ENCODE measurements at places on chromosomes 6 and 20. TPM values are rescaled to one million over a fixed set of nuclear protein-coding genes. Genes with fewer than 3 reads are reported as not detected.

GRCh38 chr20:58668901-58669286 lies 17.8 kb downstream of the STX16 start:
- DNase-seq: no peak

LST1 gene
- total RNA-seq: not detected

GRCh38 chr6:120157873-120158272 lies 808.3 kb upstream of the MAN1A1 start:
- DNase-seq: no peak

TOP1 gene
- total RNA-seq: 28.5 TPM

DNA sequence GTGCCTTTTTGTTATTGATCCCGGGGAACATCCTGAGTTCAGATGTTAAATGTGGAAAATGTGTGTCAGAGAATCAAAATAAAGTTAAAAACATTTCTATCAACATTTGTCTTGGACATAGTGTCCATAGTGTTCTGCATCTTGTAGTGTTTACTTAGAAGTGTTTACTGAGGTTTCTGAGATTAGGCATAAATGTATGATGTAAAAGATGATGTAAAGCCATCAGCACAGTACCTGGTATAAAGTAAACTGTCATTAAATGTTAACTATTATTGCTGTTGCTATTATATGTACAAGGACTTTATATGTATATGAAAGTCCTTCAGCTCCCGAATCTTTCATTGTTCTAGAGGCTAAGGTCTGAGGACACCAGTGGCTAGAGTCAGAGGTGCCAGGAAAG lies 28.2 kb upstream of the VEGFA start:
- no peak for DNase-seq

CALHM6 gene
- total RNA-seq: 1.7 TPM

SLC22A16 gene
- not detected for total RNA-seq

BAG2 gene
- 14.3 TPM for total RNA-seq

EBF4 gene
- not detected for total RNA-seq

DNA sequence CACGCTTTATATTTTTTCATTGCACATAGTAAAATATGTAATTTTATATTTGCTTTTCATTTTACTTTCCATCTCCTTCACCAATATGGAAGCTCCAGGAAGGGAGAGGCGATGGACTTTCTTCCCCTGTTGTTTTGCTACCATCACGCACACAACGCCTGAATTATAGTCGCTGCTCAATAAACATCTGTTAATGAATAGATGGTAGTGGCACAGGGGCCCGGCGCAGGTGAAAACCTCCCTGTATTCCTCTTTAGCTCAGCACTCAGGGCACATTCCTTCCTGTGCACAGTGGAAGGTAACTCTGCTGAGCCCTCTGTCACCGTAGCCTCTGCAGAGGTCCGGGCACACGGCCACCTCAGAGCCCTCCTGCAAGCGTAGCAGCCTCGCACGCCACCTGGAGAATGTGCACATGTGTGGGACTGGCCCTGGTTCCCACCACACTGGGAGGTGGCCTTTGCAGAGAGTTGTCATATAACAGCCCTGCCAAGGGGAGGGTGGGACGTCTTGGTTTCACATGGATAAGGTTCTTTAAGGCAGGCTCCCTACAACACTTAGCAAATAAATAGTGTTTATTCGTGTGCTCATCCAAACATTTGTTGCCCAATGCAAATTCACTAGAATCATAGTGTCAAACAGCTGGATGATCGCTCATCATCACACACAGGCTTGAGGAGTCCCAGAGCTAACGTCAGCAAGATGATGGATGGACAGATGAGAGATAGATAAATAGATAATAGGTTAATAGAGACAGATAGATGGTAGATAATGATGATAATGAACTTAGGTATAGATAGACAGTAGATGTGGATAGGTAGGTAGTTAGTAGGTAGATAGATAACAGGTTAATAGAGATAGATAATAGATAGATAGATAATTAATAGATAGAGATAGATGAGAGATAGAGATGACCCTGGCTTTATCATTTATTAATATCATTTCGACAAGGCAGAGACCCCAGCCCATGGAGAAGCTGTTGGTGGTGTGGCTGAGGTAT lies 32.3 kb upstream of the AFDN start:
- no peak for DNase-seq

DNA sequence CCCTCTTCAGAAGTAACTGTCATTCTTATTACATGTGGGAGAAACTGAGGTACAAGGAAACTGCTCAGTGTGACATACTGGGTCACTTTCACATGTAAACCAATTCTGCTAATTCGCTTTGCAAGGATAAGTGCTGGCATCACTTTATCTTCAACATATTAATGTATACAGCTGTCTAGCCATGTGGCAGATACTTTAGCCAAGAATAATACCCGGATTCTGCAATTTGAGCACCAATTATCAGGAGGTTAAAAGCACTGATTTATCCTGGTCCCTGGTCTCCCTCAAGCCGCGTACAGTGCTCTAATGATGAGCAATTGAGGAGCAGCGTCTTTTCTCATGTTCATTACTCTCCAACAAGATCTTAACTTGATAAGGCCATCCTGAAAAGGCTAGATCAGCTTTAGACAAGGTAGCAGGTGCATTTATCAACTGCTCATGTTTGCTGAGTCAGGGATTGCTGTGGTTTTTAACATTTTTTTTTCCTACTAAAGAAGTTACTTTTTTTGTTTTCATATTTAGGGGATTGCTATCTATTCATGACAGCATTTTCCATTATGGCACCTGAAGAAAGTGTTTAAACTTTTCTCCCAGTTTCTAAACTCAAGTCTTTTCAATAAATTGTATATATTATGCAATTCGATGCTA lies 1066.3 kb upstream of the MAP3K7 start:
- no peak for DNase-seq

GRCh38 chr6:30100585-30101443 lies 12.1 kb downstream of the TRIM31 start:
- DNase-seq: no peak

DNA sequence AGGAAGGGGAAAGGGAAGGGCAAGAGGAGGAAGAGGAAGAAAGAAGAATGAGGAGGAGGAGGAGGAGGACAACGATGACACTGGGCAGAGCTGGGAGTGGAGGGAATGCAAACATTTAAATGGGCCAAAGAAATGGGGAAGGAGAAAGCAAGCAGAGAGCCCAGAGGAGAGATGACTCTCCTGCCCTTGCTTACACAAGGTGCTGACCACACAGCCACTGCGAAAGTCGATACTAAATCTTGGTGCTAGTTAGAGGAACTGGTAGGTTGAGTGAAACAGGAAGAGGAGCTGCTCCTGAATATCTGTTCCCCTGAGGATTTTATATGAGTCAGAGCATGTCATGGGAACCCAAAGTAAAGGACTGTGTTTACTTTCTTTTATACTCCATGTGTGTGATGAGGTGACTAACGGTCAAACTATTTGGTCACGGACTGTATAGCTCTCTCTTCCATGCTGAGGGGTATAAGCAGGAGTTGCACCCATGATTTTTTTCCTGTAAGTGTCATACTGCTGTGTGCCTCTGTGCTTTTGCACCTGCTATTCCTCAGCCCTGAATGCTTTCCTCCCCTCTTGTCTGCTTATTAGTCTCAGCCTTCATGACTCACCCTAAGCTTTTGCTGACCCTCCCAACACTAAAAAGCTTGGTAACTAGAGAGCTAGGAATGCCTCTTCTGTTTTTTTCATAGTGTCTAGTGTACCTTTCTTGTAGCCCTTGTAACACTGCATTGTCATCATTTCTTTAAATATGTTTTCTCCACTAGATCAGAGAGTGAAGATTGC lies 9.5 kb upstream of the PAQR8 start:
- peak; percentile 89 for DNase-seq

ARFGEF3 gene
- total RNA-seq: 5.1 TPM
